ENCODE measurements at places on chromosomes 5 and 9.
A peak's percentile ranks its signal among the peaks of the same experiment; 100 is the strongest.

- DNase-seq, result peak; percentile 42
Measured at GRCh38 chr9:97905228-97905627, 17.1 kb downstream of the TRMO start.

- no peak for DNase-seq
Measured at GRCh38 chr9:20016611-20017010, 227.8 kb upstream of the SLC24A2 start.

- no peak for DNase-seq
Measured at GRCh38 chr5:31346896-31347551, 153.5 kb downstream of the CDH6 start.

GRCh38 chr9:34337403-34337802 lies 8.0 kb downstream of the NUDT2 start:
- DNase-seq, result no peak

GRCh38 chr5:1503241-1504068 lies 20.3 kb downstream of the LPCAT1 start:
- no peak for DNase-seq

GRCh38 chr9:89311346-89312221 lies 589 bp downstream of the CKS2 start:
- no peak for DNase-seq

- no peak for DNase-seq
Measured at GRCh38 chr5:1054018-1054798, 45.6 kb downstream of the NKD2 start.

DNA sequence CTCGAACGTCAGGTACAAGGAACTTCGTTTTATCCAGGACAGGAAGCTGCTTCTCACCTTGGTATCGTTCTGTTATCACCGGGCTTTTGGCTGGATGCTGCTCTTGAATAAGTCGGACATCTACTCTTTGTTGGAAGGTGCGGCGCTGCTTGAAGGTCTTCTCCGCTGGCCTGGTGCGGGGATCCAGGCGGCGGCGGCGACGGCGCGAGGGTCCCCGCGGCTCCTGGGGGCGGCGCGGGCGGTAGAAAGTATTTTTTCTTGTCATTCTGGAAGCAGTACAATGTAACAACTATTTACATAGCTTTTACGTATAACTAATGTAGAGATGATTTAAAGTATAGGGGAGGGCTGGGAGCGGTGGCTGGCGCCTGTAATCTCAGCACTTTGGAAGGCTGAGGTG lies 52.3 kb downstream of the ACER2 start:
- DNase-seq, result no peak

- DNase-seq, result no peak
Measured at GRCh38 chr9:107090218-107090617, 192.9 kb upstream of the RAD23B start.

DNA sequence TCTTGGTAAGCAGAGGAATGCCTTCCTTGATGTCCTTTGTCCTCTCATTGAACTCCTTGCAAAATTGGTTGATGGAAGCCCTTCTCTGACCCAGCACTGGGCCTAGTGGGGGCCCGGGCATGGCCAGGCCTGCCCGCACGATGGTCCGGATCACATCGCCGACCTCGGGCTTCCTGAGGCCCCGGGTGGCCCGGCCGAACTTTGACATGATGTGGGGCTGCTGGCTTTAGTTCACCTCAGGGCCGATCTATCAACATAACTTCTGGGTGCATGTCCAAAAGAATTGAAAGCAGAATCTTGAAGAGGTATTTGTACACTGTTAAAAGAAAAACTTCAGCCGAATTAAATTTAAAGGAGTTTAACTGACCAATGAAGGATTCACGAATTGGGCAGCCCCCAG lies 24.1 kb upstream of the GNPDA1 start:
- no peak for DNase-seq

GRCh38 chr5:73507062-73507461 lies 8.8 kb downstream of the BTF3 start:
- DNase-seq, result no peak

DNA sequence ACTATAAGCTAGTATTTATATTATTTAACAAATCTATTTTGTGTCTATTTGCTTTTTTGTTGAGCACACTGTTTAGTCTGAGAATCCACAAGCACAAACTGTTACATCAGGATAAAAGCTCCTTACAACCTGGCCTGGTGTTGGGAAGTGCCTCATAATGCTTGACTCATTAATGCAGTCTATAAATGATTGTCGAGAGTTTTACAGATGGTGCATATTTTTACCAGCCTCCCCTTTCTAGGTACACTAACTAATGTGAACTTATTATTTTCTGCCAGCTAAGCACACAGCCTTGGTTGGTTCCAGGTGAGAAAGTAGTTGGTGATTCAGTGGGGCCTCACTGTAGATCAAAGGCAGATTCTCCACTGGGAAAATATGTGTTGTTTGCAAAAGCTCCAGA lies 151.0 kb upstream of the ADAMTS16 start:
- DNase-seq, result no peak

DNA sequence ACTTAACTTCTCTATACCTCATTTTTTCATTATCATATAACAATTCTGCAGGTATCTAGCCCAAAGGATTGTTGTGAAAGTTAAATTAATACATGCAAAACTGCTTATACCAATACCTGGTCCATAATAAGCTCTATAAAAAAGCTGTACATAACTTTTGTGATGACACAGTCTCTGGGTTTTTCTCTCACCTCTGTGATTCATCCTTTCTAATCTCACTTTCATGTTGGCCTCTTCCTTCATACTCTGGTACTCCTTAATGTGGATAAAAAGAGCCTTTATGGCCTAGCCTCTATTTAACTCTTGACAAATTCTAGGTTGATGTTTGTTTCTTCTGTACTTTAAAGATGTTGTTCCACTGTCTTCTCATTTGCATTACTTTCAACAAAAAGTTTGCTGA lies 162.9 kb upstream of the ACOT12 start:
- DNase-seq, result no peak
